ENCODE measurements at places on chromosomes 1 and 21.

GRCh38 chr1:56639211-56639610 is 5.9 kb upstream of the PRKAA2 start:
- no peak for DNase-seq

DNA sequence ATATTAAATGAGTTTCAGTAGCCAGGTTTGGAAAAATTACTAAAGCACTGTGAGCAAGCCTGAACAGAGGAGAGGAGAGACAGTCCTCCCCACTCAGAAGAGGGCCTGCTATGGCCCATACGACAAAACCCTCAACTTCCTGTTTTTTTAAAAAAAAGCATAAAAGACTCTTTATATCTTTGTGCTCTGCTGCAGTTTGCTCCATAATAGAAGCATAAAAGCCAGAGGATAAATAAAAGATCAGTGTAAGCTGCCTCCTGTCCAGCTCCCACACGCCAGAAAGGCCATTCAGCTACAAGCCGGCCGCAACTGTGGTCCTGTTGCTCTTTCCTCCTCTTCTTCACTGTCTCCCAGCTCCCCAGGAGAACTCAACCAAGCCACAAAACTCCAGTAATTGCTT is 37.8 kb downstream of the NID1 start:
- no peak for DNase-seq

- no peak for DNase-seq
These were observed 69.9 kb upstream of the PRMT6 start for GRCh38 chr1:106986603-106987002.

- DNase-seq = no peak
These were observed 10.2 kb downstream of the ERG start for GRCh38 chr21:38487901-38488639.

DNA sequence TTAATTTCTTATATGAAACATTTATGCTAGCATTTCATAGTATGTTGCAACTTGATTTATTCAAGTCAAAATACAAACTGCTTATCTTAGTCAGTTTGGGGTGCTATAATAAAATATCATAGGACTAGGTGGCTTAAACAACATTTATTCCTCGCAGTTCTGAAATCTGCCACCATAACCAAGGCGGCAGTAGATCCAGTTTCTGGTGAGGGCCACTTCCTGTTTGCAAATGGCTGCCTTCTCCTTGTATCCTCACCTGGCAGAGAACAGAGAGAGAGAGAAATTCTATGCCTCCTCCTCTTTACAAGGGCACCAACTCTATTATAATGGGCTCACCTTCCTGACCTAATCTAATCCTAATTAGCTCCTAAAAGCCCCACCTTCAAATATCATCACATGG is 76.1 kb upstream of the RGS2 start:
- no peak for DNase-seq

GRCh38 chr1:173212952-173213491 is 5.9 kb upstream of the TNFSF4 start:
- DNase-seq = no peak

DNA sequence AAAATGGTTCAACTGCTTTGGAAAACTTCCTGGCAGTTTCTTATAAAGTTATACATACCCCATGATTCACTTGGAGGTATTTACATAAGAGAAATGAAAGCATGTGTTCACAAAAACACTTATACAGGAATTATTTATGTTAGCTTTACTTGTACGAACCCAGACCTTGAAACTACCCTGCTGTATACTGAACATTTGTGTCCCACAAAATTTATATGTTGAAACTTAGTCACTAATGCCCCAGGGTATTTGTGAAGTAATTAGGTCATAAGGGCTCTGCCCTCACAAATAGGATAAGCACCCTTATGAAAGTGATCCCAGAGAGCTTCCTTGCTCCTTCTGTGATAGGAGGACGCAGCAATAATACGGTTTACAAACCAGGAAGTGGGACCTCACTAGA is 42.7 kb upstream of the B3GALT2 start:
- no peak for DNase-seq

DNA sequence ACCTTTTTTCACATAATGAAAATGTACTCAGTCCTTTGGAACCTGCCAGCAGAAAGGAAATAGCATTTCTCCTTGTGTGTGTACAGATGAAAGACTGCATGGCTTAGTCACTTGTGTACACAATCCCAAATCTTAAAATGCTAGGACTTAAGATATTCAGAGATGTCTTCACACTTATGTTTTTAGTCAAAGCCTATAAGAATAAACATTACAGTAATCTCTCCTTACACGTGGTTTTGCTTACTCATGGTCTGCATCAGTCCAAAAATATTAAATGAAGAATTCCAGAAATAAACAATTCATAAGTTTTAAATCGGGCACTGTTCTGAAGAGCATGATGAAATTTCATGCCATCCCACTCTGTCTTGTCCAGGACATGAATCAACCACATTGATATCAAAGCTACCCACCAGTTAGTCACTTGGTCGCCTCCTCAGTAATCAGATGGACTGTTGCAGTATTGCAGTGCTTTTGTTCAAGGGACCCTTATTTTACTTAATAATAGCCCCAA is 75.7 kb upstream of the RRP15 start:
- DNase-seq = no peak

DNA sequence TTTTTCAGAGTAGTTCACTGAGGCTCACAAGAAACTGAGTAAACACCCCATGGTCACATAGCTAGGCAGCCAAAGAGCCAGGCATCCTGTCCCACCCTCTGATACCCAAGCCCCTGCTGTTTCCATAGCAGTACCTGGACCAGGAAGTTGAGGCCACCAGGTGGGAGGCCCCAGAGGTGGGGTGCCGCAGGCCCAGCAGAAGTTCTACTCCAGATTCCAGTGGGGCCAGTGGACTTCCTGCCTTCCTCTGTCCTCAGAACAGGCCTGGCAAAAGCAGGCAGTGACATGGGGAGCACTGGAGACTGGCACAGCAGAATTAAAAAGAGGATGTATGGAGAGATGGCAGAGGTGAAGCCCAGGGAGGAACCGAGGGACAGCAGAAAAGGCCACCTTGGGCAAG is 19.0 kb downstream of the FOXO6 start:
- DNase-seq = no peak

- DNase-seq = no peak
These were observed 119.7 kb downstream of the KCNT2 start for GRCh38 chr1:196488579-196488978.

GRCh38 chr1:7562729-7563605 is 208.1 kb upstream of the VAMP3 start:
- DNase-seq = no peak

- no peak for DNase-seq
These were observed 137.8 kb downstream of the BARHL2 start for GRCh38 chr1:90579212-90579802.

- DNase-seq = no peak
These were observed 12.8 kb upstream of the ZSCAN20 start for GRCh38 chr1:33459691-33460090.

DNA sequence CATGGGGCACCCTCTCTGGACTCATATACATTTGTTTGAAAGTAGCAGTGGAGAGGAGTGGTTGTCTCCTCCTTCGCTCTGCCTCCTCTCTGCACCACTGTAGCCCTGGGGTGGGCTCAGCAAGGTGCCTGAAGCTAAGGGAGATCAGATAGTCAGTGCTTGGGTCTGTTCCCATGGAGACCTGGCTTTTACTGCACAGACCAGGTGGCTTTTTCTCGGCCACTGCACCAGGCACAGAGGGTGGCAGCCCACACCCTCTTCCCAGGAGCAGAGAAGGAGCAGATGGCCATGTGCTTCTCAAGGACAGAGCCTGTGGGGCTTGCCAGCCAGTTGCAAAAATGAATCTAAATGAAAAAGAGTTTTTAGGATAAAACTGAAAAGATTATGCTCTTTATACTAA is 123.4 kb upstream of the KCNK1 start:
- no peak for DNase-seq

GRCh38 chr1:5939271-5940170 is 52.7 kb downstream of the NPHP4 start:
- DNase-seq = no peak

DNA sequence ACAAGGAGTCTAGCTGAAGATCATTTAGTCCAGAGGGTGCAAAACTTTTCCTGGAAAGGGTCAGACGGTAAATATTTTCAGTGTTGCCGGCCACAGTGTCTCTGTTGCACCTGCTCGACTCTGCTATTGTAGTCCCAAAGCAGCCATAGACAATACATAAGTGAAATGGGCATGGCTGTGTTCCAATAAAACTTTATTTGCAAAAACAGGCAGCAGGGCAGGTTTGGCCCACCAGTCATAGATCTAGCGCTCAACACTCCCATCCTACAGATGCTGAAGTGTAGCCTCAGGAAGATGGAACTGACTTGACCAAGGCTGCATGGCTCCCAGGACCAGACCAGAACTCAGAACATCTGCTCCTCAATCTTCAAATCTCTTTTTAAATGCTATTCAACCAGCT is 46.2 kb upstream of the CLDN14 start:
- no peak for DNase-seq

- no peak for DNase-seq
These were observed 192.9 kb downstream of the DUSP10 start for GRCh38 chr1:221548942-221549341.

- DNase-seq = peak; percentile 63
These were observed at the start of gene SHISAL2A for GRCh38 chr1:52632732-52633290. SHISAL2A (plus strand) TSS chr1:52633168; CDS start chr1:52633494, 326 bp downstream.

DNA sequence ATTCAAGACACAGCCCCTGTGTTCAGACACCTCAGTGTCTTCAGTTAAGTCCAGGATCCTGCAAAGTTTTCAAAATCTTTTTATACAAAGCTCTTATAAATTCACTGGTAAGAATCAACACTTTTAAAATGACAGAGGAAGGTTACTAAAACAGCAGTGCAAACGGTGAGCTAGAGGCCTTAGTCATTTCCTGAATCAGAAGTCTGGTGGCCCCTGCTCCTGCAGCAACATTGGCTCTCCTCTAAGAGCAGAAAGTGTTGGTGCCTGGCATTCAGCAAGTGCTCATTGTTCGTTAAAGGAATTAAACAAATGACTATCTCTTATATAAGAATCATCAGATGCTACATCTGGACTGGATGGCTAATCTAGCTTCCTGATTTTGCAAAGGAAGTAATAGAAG is 282.9 kb downstream of the PTGER3 start:
- no peak for DNase-seq

GRCh38 chr1:3366126-3367051 is 88.1 kb upstream of the ARHGEF16 start:
- DNase-seq = no peak

DNA sequence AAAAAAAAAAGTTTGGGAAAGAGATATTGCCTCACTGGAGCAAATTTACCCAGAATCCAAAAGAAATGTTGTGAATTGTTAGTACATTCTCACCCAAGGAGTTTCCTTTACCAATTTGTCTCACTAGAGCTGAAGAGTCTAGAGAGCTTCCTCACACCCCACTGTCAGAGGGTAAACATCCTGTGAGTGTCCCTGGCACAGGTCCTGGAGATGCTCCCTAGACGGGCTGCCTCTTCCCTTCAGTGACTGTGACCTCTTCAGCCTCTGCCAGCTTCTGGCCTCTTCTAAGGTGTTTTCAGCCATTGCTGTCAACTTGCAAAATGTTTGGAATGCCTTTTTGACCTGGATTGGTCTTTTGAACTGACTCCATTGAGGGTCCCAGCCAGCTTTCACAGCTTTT is 159.4 kb downstream of the DHRS3 start:
- no peak for DNase-seq

GRCh38 chr1:33928251-33928650 is 64.4 kb downstream of the HMGB4 start:
- DNase-seq = no peak

GRCh38 chr1:202589190-202589930 is 120.9 kb downstream of the SYT2 start:
- no peak for DNase-seq

- DNase-seq = no peak
These were observed 204.5 kb downstream of the TTLL7 start for GRCh38 chr1:83794384-83794783.

DNA sequence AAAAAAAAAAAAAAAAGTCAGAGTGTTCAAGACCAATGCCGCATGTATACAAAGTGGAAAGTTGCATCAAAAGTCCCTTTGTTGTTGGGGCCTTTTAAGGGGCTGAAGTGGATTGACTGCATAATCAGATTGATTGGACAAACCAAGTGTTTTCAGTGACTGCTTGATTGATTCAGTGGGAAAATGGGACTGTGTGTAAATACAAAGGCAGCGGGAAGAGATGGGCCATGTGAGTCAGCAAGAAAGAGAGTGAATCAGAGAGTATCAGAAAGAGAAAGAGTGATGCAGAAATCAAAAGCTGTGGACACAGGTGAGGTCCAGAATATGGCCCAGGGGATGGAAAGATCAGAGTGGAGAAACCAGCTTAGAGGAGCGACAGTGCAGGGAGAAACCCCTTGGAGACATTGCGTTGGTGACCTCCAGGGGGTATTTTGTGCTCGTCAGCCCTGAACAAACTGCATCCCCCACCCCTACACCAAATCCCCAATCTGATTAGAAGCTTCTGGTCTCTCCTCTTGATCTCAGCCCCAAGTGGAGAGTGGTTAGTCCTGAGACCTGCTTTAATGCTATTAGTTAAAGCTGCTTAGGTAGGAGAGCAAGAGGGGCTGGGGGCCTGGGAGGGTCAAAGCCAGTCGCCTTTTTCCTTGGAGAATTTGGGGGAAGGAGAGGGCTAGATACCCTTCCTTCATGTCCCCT is 5.1 kb upstream of the ETV3L start:
- no peak for DNase-seq

DNA sequence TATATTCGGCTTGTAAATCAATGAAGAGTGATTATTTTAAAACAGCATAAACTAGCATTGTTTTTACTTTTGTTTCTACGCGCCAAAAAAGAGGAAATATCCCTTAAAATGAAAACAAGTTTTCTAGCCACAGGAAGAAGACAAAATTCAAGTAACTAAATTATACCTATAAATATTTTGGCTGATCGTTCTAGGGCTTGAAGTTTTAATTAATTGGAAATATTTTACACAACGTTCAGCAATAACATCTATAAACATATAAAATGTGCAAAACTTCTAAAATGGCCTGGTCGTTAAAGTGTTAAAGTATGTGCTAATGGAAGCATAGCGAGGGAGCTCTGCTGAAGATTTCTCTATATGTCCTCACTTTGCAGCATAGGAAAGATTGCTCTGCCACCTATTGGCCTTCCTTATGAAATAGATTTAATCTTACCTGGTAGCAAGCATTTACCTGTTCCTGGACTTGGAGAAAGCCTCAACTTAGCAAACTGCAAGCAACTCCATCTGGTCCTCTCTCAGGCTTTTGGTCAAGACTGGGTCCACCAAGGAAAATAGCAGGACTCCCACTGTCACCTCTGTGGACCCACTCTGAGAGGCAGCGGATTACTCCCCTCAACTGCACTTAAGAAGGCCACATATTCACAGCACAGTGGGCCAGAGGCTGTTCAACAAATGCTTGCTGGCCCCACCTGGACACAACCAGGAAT is 351.3 kb upstream of the RUNX1 start:
- DNase-seq = peak; percentile 24
